ENCODE measurements at places on chromosomes 12 and 14. TPM values are rescaled to one million over a fixed set of nuclear protein-coding genes. Genes with fewer than 3 reads are reported as not detected.

ARMH4 gene
- total RNA-seq: 0.18 TPM

GALNT16 gene
- not detected for total RNA-seq

NRIP2 gene
- not detected for total RNA-seq

CACNA1C gene
- 0.14 TPM for total RNA-seq

LTBP2 gene
- total RNA-seq: 0.23 TPM

FICD gene
- total RNA-seq: 5.8 TPM

KIF26A gene
- 0.34 TPM for total RNA-seq

EEA1 gene
- 30.5 TPM for total RNA-seq

- peak; percentile 18 for DNase-seq
These were observed 772 bp downstream of the SCARB1 start for GRCh38 chr12:124862768-124863415.

- DNase-seq: no peak
These were observed 53.6 kb upstream of the ZFP36L1 start for GRCh38 chr14:68846466-68846865.

- no peak for DNase-seq
These were observed 25.7 kb downstream of the METTL25 start for GRCh38 chr12:82383930-82384552.

- no peak for DNase-seq
These were observed 31.4 kb upstream of the SNAPC1 start for GRCh38 chr14:61730756-61731373.

GRCh38 chr12:116675339-116676107 is 62.3 kb downstream of the SPRING1 start:
- no peak for DNase-seq

GRCh38 chr14:49593016-49593415 is 5.7 kb upstream of the LRR1 start:
- no peak for DNase-seq

GRCh38 chr12:81181691-81182090 is 103.8 kb downstream of the ACSS3 start:
- DNase-seq: no peak

DNA sequence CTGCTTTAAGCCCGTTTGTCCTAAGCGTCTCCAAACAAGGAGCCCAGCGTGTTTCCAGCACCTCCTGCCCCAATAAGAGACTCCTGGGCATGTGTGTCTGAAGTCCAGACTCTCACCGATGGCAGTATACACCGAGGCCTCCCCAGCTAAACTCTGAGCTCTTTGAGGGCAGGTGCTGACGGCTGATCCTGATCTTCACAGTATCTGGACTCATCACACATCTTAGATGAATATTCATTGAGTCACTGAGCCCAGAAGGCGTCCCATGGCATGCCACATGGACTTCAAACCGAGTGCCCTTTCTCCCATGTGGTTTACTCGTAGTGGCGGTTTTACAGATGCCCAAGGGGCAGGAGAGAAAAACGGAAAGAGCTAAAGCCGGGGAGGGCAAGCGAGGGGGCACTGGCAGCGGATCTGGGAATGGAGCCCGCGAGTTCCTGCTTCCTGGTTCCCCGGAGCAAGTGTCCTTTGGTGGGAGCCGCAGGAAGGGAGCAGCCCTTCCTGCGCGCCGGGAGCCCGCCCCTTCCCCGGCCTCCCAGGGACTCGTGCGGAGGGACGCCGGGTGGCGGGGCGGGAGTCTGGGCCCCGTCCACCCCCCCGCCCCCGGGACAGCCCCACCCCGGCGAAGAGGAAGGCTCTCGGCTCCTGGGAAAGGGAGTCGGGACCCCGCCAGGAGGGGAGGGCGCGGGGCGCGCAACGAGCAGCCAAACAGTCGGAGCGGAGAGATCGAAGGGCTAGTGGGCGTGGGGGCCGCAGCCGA is 585 bp upstream of the TEAD4 start:
- DNase-seq: no peak

GRCh38 chr14:36020120-36021029 is 156.1 kb downstream of the PTCSC3 start:
- DNase-seq: no peak

DNA sequence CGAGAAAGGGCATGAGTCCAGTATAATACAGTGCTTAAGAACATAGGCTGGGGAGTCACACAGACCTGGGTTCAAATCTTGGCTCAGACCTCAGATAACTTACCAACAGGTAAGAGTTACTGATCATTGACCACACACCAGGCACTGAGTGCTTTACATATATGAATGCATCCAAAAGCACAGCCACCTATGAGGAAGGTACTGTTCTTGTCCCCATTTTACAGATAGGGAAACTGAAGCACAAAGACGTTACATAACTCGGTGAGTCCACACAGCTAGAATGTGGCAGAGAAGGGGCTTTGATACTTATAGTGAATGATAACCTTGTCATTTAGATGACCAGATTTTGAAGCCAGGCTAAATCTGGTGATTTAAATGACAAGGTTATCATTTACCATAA is 27.6 kb downstream of the FAIM2 start:
- no peak for DNase-seq

- no peak for DNase-seq
These were observed 255.3 kb upstream of the GARIN6 start for GRCh38 chr12:99392091-99392850.

DNA sequence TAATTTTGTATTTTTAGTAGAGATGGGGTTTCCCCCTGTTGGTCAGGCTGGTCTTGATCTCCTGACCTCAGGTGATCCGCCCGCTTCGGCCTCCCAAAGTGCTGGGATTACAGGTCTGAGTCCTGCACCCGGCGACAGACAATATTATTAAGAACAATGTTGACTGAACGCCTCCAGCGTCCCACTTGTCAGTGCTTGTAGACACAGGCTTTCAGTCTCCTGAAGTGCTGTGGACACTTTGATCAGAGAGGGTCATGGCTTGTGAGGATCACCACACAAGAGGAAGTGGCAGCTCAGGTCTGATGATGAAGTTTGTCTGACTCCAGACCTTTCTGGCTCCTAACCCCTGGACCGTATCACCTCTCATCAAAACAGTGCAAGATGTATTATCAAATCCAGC is 114.6 kb downstream of the CHST11 start:
- DNase-seq: no peak

GRCh38 chr12:46674800-46675199 is 151.0 kb downstream of the SLC38A4 start:
- no peak for DNase-seq

- DNase-seq: no peak
These were observed 870 bp upstream of the TBPL2 start for GRCh38 chr14:55441286-55441685.

DNA sequence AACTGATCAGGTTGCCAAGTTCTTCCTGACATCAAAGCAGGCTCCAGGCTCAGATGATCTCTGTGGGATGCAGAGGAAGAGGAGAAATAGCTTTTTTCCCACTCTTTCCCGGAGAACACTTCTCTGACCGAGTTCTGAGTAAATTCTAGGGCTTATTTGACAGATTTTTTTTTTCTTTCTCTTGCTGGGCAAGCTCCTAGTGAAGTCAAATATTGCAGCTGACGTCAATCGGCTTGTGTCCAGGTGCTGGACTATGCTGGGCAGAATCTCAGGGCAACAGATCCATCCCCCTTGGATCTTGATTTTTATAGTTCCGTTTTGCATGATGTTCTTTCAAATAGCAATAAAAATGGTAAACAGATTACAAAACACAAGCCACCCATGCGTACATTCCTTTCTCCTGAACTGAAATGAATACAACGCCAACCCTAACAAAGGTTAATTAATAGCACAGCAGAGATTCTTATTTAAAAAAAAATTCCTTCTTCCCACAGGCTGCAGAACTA is 182.2 kb downstream of the NOVA1 start:
- no peak for DNase-seq

Data from activated T-helper 2 cell treated with anti-CD3 and anti-CD28 coated beads, Interferon-gamma antibody, Interleukin-2, Interleukin-4, amounts not matched to agents 10 μg/mL and 5 μg/mL and 100 μg/mL, durations not matched to agents 14 hours and 24 hours and 36 hours (primary cell).